ENCODE measurements at places on chromosomes 5 and 9.

DNA sequence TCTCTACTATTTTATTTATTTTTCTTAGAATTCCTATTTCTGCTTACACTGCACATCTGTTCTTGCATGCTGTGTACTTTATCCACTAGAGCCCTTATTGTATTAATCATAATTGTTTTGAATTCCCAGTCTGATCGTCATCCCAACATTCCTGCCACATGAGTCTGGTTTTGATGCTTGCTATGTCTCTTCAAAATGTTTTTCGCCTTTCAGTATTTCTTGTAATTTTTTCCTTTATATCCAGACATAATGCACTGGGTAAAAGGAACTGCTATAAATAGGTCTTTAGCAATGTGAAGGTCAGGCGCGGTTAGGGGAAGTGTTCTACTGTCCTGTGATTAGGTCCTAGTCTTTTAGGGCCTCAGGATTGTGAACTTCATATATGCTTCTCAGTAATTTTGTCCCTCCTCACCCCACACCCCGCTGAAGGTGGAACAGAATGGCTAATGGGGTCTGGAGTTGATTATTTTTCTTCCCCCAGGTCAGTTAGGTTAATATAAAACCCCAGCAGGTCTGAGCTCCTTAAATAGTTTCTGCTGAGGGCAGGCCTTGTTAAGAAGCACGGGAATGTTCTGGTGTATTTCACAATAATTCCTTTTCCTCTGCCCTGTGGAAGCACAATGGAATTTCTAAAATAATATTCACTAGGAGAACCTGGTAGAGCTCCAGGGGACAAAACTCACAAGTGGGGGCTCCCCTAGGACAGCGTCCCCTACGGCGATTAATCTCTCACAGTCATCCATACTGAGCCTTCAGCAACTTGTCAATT, 146.6 kb upstream of the TUT7 start:
- H3K4me3 ChIP-seq = no peak overlapping the region
- H3K36me3 ChIP-seq = no peaks in the 10 kb centered on the region
- no peaks in the 10 kb centered on the region for H3K4me1 ChIP-seq
- no peak for DNase-seq

DNA sequence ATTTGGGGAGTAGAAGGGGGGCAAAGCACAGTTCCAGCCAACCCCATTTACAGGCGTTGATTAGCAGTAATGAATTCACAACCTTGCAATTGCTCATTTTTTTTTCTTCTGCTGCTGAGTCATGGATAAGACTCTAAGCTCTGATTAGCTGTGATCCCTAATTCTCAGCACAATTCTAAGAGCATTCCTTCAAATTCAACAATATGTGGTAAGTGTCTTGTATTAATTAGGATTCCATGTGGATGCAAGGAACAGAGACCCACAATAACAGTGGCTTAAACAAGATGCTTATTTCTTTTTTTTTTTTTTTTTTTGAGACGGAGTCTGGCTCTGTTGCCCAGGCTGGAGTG, 133.4 kb downstream of the PALM2AKAP2 start:
- H3K4me3 ChIP-seq = no peak overlapping the region
- H3K27me3 ChIP-seq = no peaks in the 10 kb centered on the region
- DNase-seq = no peak
- H3K27ac ChIP-seq = no peak overlapping the region
- H3K4me1 ChIP-seq = peaks cover 18% of the 10 kb centered on the region
- H3K36me3 ChIP-seq = no peaks in the 10 kb centered on the region

GRCh38 chr9:28981129-28981528, 1407.8 kb upstream of the C9orf72 start:
- DNase-seq = no peak
- H3K27me3 ChIP-seq = no peaks in the 10 kb centered on the region
- no peak overlapping the region for H3K4me3 ChIP-seq
- no peaks in the 10 kb centered on the region for H3K36me3 ChIP-seq
- H3K27ac ChIP-seq = no peak overlapping the region
- H3K4me1 ChIP-seq = no peaks in the 10 kb centered on the region

DNA sequence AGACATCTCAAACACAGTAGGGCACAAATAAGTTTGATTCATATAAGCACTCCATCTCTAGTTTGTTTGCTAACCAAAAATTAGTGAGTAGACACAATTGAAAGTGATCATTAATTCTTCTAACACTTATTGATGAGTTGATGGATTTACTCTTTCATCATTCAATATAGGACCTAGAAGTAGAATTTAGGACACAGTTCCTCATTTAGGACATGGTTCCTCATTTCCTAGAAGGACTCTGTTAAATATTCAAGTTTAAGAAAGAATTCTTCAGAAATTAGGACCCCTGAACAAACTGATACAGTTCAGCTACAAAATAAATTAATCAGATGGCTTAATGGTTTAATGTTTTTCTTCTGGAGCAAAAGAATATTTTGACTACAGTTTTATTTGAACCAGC, 143.5 kb upstream of the PRR16 start:
- no peaks in the 10 kb centered on the region for H3K27me3 ChIP-seq
- no peak overlapping the region for H3K4me3 ChIP-seq
- no peaks in the 10 kb centered on the region for H3K4me1 ChIP-seq
- no peak for DNase-seq
- no peak overlapping the region for H3K27ac ChIP-seq

GRCh38 chr9:81521892-81522291, 167.5 kb downstream of the TLE1 start:
- no peaks in the 10 kb centered on the region for H3K36me3 ChIP-seq
- DNase-seq = no peak
- no peaks in the 10 kb centered on the region for H3K27me3 ChIP-seq
- H3K27ac ChIP-seq = no peak overlapping the region
- no peak overlapping the region for H3K4me3 ChIP-seq
- no peaks in the 10 kb centered on the region for H3K4me1 ChIP-seq

DNA sequence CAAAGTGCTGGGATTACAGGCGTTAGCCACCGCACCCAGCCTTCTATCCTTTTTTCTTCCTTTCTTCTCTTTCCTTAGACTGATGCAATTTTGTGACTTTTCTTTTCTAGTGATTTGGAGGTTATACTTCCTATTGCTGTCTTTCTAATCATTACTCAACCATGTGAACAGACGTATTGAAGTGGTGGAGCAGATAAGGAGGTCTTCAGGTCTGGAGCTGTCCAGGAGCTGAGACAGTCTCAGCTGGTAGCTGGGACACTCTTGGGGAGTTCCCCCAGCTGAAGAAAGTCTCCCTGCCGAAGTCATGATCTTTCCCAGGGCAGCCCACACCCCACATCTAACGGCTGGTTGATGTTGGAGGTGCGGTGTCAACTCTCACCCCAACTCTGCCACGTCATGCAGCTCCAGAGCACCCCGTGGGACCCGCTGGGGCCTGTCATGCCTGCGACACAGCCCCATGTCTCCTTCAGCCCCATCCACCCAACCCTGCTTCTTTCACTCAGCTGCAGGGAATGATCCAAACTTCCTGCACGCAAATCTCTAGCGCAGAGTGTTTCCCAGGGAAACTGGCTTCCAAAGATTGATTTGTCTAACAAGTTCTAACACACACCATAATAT, 41.1 kb downstream of the NSUN2 start:
- H3K4me1 ChIP-seq = no peaks in the 10 kb centered on the region
- peaks cover 12% of the 10 kb centered on the region for H3K36me3 ChIP-seq
- H3K27ac ChIP-seq = no peak overlapping the region
- H3K27me3 ChIP-seq = peaks cover 4% of the 10 kb centered on the region
- H3K4me3 ChIP-seq = no peak overlapping the region

DNA sequence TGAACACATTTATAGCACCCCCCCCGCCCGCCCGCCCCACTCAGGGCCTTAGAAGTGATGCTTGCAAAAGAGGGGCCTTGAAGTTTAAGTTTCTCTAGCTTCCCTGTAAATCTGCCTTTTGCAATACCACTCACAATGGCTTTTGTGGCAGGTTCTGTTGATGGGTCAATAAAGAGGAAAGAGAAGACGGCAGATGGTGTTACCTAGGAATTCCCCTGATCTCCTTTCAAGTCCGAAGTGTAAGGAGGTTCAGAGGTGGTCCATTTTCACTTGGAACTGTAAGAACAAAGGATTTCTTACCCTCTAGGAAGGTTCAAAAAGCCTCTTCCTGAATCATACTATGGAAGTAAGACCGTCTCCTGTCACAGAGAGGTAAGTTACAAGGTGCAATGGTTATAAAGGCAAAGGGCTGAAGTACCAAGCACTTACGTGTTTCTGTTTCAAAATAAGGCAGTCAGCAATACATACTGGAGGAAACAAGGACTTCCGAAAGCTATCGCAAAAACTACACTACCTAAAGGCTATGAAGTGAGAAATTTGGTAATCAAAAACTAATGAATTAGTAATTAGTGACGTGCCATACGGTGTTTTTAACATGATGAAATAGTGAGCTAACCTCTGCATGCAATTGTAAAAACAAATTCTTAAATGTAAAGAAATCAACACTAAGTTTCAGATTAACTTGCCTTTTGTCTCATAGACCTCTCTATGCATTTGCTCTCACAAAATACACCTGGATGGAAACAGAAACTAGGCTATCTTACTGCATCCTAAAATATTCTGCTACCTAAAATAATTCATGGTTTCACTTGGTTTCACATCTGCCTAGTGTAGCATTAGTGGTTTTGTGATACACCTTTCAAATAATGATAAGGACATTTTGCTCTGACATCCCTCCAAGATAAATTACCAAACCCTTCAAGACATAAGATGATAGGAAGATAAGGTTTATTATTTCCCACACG, 589.4 kb upstream of the FAM174A start:
- DNase-seq = no peak
- no peak overlapping the region for H3K4me3 ChIP-seq
- H3K27me3 ChIP-seq = no peaks in the 10 kb centered on the region
- H3K27ac ChIP-seq = no peak overlapping the region

DNA sequence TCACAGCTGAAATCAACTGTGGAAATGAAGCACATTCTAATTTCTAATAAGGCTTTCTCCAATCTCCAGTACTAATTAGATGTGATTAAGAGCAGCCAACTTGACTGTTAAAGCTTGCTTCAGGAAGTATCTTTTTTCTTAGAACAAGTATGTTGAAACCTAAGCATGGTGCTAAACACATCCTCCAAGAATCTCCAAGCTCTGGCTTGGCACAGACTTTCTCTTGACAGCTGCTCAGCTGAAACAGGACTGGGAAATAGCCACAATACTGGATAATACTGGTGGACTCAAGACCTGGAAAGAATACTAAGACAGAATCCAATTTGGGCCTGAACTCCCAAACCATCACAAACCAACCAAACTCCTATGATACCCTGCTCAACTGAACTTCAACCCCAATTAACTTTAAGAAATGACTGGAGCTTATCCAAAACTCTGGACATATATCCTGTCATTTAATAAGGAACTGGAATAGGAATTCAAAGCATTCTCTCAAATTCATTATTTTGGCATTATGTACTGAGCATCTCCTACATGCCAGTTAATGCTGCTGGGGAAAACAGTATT, 16.2 kb downstream of the PRKAA1 start:
- H3K36me3 ChIP-seq = peaks cover 11% of the 10 kb centered on the region
- H3K27ac ChIP-seq = no peak overlapping the region
- peaks cover 43% of the 10 kb centered on the region for H3K4me1 ChIP-seq
- no peaks in the 10 kb centered on the region for H3K27me3 ChIP-seq
